K562 (cell line): ENCODE measurements at places on chromosomes 16 and 17.

DNA sequence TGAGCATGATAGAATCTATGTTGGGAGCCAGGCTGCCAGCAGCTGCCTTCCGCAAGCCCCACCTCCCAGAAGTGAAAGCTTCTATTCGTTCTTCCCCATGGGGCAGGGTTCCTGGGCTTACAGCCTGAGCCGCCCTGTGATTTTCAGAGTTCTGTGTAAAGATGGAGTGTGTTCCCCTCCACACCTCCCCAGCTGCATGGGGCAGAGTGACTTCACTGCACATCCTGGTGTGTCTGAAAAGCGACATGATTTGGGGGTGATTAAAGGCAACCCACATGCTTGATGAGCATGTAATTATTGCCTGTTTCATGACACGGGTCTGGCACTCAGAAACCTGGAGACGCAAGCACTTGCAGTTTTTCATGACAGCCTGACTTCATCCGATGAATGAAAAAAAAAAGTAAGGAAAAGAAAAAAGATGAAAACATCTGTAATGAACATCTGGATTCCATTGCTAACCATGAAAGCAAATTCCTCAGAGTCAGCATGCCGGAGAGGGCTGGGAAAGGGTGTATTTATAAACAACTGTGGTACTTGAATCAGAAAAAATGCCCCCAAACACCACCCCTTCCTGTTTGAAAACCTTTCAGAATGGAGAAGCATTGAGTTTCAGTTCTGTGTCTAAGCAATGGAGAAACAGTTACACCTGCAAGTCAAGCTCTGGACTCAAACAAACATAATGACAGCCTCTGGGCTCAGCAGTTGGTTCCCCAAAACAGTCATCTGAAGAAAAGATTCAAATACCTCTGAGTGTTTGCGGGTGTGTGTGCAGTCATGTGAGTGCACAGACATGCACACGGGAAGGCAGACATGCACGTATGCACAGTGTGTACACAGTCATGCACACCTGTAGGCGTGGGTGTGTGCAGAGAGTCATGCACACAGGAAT is 266.0 kb downstream of the ENGASE start:
- DNase-seq, result no peak

DNA sequence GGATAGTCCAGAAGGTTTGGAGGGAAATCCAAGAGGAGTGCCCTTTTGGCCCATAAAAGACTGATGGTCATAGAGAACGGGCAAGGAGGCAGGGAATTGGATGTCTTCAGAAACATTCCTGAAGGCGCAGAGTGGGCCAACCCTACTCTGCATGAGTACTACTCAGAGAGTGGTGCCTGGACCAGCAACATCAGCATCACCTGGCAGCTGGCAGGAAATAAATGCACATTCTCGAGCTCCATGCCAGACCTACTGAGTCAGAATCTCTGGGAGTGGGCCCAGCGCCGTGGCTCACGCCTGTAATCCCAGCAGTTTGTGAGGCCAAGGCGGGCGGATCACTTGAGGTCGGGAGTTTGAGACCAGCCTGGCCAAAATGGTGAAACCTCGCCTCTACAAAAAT is 27.1 kb upstream of the SLC39A11 start:
- DNase-seq, result no peak

DNA sequence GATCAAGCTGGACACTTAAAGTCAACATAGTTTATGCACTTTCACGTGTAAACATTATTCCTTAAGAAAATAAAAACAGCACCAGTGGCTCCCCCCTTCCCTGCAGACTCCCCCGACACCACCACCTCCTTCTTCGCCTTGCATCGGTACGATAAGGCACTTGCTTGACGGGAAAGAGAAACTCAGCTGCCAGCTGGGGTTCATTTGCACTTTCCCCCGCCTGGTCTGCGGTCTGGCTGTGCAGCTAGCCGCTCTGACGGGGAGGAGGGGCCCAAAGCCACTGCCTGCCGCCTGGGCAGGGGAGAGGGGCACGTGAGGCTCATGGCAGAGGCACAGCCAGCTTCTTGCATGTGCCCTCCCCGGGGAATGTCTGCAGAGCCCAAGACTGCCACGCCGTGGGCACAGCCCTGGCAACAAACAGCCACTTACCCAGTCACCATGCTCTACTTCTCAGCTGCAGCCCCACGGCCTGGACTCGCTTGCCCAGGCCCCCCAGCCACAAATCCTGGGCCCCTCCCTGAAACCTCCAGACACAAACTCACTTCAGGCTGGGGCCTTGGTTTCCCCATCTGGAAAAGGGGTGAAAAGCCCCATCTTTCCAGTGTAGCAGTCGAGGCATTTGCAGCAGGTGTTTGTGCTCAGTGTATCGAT is 16.5 kb upstream of the PRM1 start:
- peak; percentile 74 for DNase-seq

GRCh38 chr17:32223703-32224102 is 41.9 kb upstream of the RHBDL3 start:
- DNase-seq, result no peak

- no peak for DNase-seq
Measured at GRCh38 chr17:29603109-29603674, 10.3 kb downstream of the ANKRD13B start.

- DNase-seq, result no peak
Measured at GRCh38 chr17:36628576-36628975, 27.2 kb downstream of the MRM1 start.

GRCh38 chr16:83722456-83723183 is 85.2 kb upstream of the HSBP1 start:
- no peak for DNase-seq

DNA sequence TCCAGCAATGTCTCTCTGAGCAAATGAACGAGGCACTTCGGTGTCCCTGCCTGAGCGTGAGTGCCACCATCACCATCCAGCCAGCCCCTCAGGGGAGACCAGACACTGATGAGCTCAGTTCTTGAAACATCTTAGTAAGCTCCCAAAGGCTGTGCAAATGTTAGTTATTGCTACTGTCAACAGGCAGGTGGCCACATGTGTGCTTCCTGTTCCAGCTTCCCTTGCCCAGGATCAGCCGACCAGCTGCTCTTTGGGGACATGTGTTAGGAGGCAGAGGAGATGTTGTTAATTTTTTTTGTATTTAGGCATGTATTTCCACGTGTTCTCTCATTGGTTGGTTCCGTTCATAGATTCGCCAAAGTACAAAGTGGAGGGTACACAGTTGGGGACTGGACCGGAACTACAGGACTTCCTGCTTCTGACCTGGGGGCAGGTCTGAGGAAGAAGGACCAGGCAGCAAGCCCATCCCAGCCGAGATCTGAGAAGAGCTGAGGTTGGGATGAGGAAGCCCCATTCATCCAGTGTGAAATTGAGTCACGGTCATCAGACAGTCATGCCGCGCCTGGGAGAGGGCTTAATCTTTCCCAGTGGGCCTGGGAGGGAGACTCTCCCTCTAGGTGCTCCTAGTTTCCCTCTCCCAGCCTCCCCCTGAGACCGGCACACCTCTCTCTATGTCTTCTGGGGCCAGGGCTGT is 3.8 kb downstream of the TTYH2 start:
- DNase-seq, result no peak

- DNase-seq, result no peak
Measured at GRCh38 chr16:24731722-24732419, 2.4 kb downstream of the TNRC6A start.

DNA sequence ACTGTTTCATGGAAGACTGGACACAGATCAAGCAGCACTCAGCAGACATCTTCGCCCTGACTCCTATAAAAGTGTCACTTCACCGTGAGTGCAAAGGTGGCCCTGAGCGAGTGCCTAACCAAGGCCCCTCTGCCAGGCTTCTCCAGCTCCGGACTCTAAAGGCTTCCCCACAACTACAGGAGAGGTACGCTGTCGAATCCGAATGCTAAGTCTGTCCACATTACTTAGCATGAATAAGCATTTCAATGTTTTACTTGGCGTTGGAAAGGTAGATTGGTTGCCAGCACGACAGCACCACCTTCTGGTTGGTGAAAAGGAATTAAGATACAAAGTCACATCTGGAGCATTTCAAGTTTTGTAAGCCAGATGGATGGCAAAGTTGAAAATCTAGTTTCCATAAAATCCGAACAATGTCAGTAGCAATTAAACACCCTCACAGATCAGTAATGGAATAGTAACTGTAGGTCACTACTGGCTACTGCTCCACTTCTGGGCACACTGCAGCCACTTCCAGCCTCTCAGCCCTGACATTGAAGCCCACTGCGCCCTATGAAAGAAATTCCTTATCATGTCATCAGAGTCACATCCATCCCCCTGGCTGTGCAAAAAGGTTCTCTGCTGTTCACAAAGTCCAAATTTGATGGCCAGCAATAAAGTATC is 100.9 kb downstream of the PARN start:
- peak; percentile 64 for DNase-seq

GRCh38 chr17:53499277-53499676 is 323.4 kb upstream of the KIF2B start:
- no peak for DNase-seq

- DNase-seq, result no peak
Measured at GRCh38 chr17:57915985-57916757, 39.0 kb downstream of the CUEDC1 start.
